ENCODE measurements at places on chromosomes 2 and 18.

- DNase-seq: no peak
These were observed 93.5 kb downstream of the FAM124B start for GRCh38 chr2:224308272-224308911.

- no peak for DNase-seq
These were observed 461.2 kb upstream of the TMEFF2 start for GRCh38 chr2:192655916-192656315.

GRCh38 chr18:41353777-41354528 is 601.1 kb upstream of the PIK3C3 start:
- DNase-seq: no peak

GRCh38 chr2:2704428-2705090 is 373.5 kb upstream of the MYT1L start:
- no peak for DNase-seq
